Heart right ventricle (tissue), 16 donors: ENCODE measurements at places on chromosomes 2 and 18. TPM values are rescaled to one million over a fixed set of nuclear protein-coding genes. Genes with fewer than 3 reads are reported as not detected.

- DNase-seq: no peak
- H3K27ac ChIP-seq: no peak overlapping the region
- no peaks in the 10 kb centered on the region for H3K36me3 ChIP-seq
- H3K4me1 ChIP-seq: peaks cover 55% of the 10 kb centered on the region
- no peak overlapping the region for H3K4me3 ChIP-seq
- no peaks in the 10 kb centered on the region for H3K27me3 ChIP-seq
Observed at GRCh38 chr2:61420991-61421544, 49.8 kb downstream of the USP34 start.

DNA sequence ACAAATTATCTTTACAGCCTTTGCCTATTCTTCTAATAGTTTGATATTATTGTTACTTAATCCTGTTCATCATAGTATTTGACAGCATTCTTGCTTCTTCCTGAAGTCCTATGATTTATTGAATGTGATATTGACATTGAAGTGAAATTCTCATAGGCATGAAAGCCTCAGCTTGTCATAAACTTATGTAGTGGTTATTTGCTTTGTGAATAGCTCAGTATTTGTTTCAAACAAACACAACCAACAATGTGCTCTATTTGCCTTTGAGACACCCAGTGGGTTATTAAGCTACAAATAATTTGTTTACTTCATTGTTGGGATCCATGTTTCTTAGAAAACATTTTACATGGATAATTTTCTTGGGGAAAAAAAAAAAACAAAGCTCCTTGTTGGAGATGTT lies 57.2 kb downstream of the TTC39C start:
- no peaks in the 10 kb centered on the region for H3K36me3 ChIP-seq
- H3K27me3 ChIP-seq: no peaks in the 10 kb centered on the region
- no peak overlapping the region for H3K4me3 ChIP-seq
- H3K4me1 ChIP-seq: peaks cover 10% of the 10 kb centered on the region

GRCh38 chr18:23204589-23205235 lies 69.4 kb downstream of the CABLES1 start:
- no peaks in the 10 kb centered on the region for H3K36me3 ChIP-seq
- H3K27ac ChIP-seq: no peak overlapping the region
- DNase-seq: no peak
- no peaks in the 10 kb centered on the region for H3K4me1 ChIP-seq

GRCh38 chr2:210207929-210208328 lies 17.3 kb downstream of the ACADL start:
- no peak for DNase-seq
- H3K4me1 ChIP-seq: no peaks in the 10 kb centered on the region
- H3K27me3 ChIP-seq: no peaks in the 10 kb centered on the region
- no peak overlapping the region for H3K27ac ChIP-seq

Gene ASB3
- 13.4 TPM for total RNA-seq

GRCh38 chr2:157820193-157820592 lies 55.9 kb downstream of the ACVR1 start:
- no peak overlapping the region for H3K27ac ChIP-seq
- H3K4me3 ChIP-seq: no peak overlapping the region
- H3K27me3 ChIP-seq: no peaks in the 10 kb centered on the region
- H3K36me3 ChIP-seq: peaks cover 8% of the 10 kb centered on the region
- no peak for DNase-seq

GRCh38 chr2:235055891-235056516 lies 104.2 kb downstream of the SH3BP4 start:
- no peak overlapping the region for H3K27ac ChIP-seq
- no peak overlapping the region for H3K4me3 ChIP-seq
- H3K4me1 ChIP-seq: peaks cover 26% of the 10 kb centered on the region
- no peaks in the 10 kb centered on the region for H3K27me3 ChIP-seq
- no peak for DNase-seq

DNA sequence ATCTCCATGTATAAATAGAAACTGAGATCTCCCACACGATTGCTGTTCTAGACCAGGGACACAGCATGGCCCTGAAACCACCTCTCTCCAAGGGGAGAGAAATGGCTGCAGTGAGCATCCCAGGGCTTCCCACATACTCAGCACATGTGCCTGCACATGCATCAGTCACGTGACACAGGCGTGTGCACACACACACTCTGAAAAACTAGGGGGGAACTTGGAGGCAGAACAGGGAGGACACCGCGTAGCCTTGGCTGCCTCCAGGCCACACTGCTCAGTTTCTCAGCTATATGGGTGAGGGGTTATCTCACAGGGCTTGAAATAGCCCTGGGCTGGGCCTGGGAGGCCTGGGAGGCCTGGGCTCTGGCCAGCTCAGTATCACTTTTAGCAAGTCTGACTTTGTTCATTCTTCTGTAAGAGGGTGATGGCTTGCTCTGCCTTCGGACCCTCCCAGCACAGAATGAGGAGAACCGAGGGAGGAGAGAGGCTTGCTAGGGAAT lies 66.9 kb downstream of the EMX1 start:
- peak overlapping the region; percentile 44 for H3K27ac ChIP-seq
- peak; percentile 75 for DNase-seq
- H3K27me3 ChIP-seq: no peaks in the 10 kb centered on the region
- no peaks in the 10 kb centered on the region for H3K36me3 ChIP-seq
- peaks cover 50% of the 10 kb centered on the region for H3K4me1 ChIP-seq

DNA sequence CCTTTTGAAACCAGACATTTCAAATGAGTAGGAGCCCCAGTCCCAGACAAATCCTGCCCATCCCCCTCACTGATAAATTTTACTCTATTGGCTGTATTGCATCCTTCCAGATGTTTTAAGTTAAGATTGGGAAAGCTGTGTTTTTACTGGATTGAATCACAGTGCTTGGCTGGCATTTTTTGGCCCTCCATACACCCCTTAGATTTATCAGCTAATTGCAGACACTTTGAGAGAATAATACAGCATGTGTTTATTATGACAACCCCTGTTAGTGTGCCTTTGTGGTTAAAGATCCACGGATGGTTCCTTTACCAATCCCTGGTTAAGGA lies 74.9 kb downstream of the ANTXR1 start:
- peaks cover 25% of the 10 kb centered on the region for H3K36me3 ChIP-seq
- peaks cover 8% of the 10 kb centered on the region for H3K4me1 ChIP-seq
- no peak overlapping the region for H3K4me3 ChIP-seq
- DNase-seq: no peak

Gene MAB21L4
- not detected for total RNA-seq

DNA sequence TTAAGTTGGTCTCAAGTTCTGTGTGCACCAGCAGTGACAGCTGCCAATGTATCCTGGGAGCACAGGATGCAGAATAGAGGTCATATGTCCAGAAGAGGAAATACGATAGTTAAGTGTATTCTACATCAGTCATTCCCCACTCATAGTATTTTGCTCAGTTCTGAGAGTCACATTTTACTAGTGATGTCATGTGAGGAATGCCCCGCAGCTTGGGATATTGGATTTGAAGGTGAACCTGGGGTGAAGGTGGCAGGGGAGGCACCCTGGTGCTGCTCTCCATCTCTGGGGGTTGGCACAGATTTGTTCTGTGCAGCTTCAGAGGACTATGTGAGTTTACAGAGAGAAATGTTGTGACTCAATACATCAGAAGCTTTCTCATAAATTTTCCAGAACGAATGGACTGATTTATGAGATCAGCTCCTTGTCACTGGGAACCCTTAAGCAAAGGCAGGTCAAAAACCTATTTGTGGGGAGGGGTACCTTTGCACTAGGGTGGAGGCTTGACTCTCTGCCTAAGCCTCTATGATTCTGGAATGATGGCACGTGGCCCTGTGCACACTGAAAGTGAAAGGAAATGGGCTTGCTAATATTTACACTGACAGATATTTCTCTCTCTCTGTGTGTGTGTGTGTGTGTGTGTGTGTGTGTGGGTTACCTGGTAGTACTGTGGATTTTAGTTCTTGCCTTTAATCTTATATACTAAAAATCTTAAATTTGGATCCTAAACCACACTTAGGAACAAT lies 95.9 kb downstream of the NEB start:
- H3K27ac ChIP-seq: no peak overlapping the region
- no peaks in the 10 kb centered on the region for H3K36me3 ChIP-seq
- DNase-seq: no peak
- no peaks in the 10 kb centered on the region for H3K27me3 ChIP-seq
- no peak overlapping the region for H3K4me3 ChIP-seq

Gene DOCK10
- total RNA-seq: 1.1 TPM

GRCh38 chr2:160646684-160647444 lies 153.3 kb upstream of the RBMS1 start:
- H3K4me1 ChIP-seq: no peaks in the 10 kb centered on the region
- H3K27ac ChIP-seq: no peak overlapping the region
- no peak overlapping the region for H3K4me3 ChIP-seq
- H3K36me3 ChIP-seq: no peaks in the 10 kb centered on the region

DNA sequence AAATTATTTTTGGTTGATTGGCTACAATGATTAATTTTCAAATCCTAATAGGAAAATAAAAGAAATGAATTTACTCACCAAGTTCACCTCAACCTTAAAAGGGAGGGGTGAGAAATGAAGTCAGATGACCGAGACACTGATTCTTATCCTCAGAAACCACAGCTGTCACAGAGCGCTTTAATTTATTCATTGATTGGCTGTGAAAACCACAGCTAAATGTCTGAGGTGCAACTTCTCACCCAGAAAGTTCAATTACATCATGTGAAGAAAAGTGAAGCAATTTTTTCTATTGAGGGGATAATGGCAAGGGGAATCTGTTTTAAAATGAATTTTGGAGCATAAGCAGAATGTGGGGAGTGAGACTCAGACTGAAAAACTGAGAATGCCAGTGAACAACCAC lies 128.4 kb downstream of the RNF152 start:
- no peak for DNase-seq
- H3K27ac ChIP-seq: no peak overlapping the region
- H3K4me1 ChIP-seq: peaks cover 7% of the 10 kb centered on the region
- no peaks in the 10 kb centered on the region for H3K27me3 ChIP-seq
- H3K4me3 ChIP-seq: no peak overlapping the region

GRCh38 chr2:38091760-38092159 lies 15.8 kb upstream of the CYP1B1 start:
- H3K4me1 ChIP-seq: peaks cover 41% of the 10 kb centered on the region
- no peak overlapping the region for H3K4me3 ChIP-seq
- H3K27me3 ChIP-seq: peaks cover 16% of the 10 kb centered on the region
- peak overlapping the region; percentile 81 for H3K27ac ChIP-seq
- no peaks in the 10 kb centered on the region for H3K36me3 ChIP-seq

DNA sequence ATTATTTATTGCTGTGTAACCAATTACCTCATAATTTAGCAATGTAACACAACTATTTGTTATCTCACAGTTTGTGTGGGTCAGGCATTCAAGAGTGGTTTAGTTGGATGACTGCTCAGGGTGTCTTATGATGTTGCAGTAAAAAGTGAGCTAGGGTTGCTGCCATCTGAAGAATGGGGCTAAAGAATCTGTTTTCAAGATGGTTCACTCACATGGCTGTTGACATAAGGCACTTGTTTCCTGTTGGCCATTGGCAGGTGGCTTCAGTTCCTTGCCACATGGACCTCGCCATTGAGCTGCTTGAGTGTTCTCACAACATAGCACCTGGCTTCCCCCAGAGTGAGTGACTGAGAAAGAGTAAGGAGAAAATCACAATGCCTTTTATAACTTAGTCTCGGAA lies 123.2 kb downstream of the TMEM17 start:
- H3K4me1 ChIP-seq: no peaks in the 10 kb centered on the region
- no peak for DNase-seq
- no peak overlapping the region for H3K4me3 ChIP-seq
- peak overlapping the region; percentile 19 for H3K27ac ChIP-seq
- H3K27me3 ChIP-seq: no peaks in the 10 kb centered on the region

- H3K36me3 ChIP-seq: no peaks in the 10 kb centered on the region
- no peak overlapping the region for H3K4me3 ChIP-seq
- H3K27me3 ChIP-seq: no peaks in the 10 kb centered on the region
- no peak for DNase-seq
- H3K4me1 ChIP-seq: no peaks in the 10 kb centered on the region
Observed at GRCh38 chr2:129794540-129794939, 184.9 kb upstream of the RAB6C start.

- H3K27me3 ChIP-seq: no peaks in the 10 kb centered on the region
- no peak overlapping the region for H3K27ac ChIP-seq
- H3K4me1 ChIP-seq: peaks cover 8% of the 10 kb centered on the region
Observed at GRCh38 chr2:224927646-224928173, 114.6 kb downstream of the DOCK10 start.

- H3K4me3 ChIP-seq: no peak overlapping the region
- H3K36me3 ChIP-seq: no peaks in the 10 kb centered on the region
- peak overlapping the region; percentile 32 for H3K27ac ChIP-seq
- H3K4me1 ChIP-seq: peaks cover 30% of the 10 kb centered on the region
- no peak for DNase-seq
Observed at GRCh38 chr2:85680707-85681371, 12.8 kb upstream of the SFTPB start.

- H3K4me3 ChIP-seq: no peak overlapping the region
- DNase-seq: no peak
- no peaks in the 10 kb centered on the region for H3K36me3 ChIP-seq
- H3K27ac ChIP-seq: peak overlapping the region; percentile 8
- H3K27me3 ChIP-seq: no peaks in the 10 kb centered on the region
Observed at GRCh38 chr2:108634576-108635160, 84.6 kb upstream of the RANBP2 start.

DNA sequence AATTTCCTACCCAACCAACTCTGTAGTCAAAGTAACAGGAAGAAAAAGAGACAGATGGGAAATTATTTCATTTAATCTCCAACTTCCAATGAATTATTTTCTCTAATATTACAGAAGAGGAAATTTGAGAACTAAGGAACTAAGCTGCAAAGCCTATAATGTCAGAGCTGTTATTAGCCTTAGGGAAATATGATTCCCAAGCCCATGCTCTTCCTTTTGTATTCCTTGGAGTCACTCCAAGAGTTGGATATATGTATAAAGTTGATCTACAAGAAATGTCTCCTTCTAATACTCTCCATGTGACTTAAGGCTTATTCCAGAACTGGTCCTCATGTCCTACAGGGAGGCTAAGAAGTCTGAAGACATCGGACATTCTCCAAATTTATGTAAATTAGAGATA lies 31.6 kb upstream of the VWC2L start:
- H3K27ac ChIP-seq: no peak overlapping the region
- no peak overlapping the region for H3K4me3 ChIP-seq
- H3K4me1 ChIP-seq: no peaks in the 10 kb centered on the region
- no peaks in the 10 kb centered on the region for H3K27me3 ChIP-seq

Gene ANKRD29
- total RNA-seq: 4.3 TPM

- no peak overlapping the region for H3K4me3 ChIP-seq
- no peaks in the 10 kb centered on the region for H3K27me3 ChIP-seq
- no peaks in the 10 kb centered on the region for H3K36me3 ChIP-seq
- no peak overlapping the region for H3K27ac ChIP-seq
- peaks cover 25% of the 10 kb centered on the region for H3K4me1 ChIP-seq
Observed at GRCh38 chr2:157825885-157826284, 50.2 kb downstream of the ACVR1 start.

Gene BMP10
- total RNA-seq: not detected

GRCh38 chr2:99651930-99652670 lies 162.3 kb upstream of the REV1 start:
- H3K4me1 ChIP-seq: peaks cover 28% of the 10 kb centered on the region
- DNase-seq: no peak
- H3K4me3 ChIP-seq: no peak overlapping the region
- no peaks in the 10 kb centered on the region for H3K36me3 ChIP-seq
- H3K27me3 ChIP-seq: no peaks in the 10 kb centered on the region
- H3K27ac ChIP-seq: no peak overlapping the region

- peaks cover 20% of the 10 kb centered on the region for H3K27me3 ChIP-seq
- H3K4me3 ChIP-seq: no peak overlapping the region
- no peaks in the 10 kb centered on the region for H3K36me3 ChIP-seq
- DNase-seq: no peak
Observed at GRCh38 chr2:234091432-234091879, 41.0 kb downstream of the SPP2 start.

GRCh38 chr18:77102259-77103040 lies 30.1 kb downstream of the MBP start:
- H3K36me3 ChIP-seq: no peaks in the 10 kb centered on the region
- H3K4me1 ChIP-seq: peaks cover 18% of the 10 kb centered on the region
- H3K27me3 ChIP-seq: no peaks in the 10 kb centered on the region
- peak overlapping the region; percentile 74 for H3K27ac ChIP-seq
